Stimulated activated CD4-positive, alpha-beta T cell treated with anti-CD3 and anti-CD28 coated beads, TNF-alpha, amount 100 ng/mL, for 48 hours (primary cell): ENCODE measurements at places on chromosomes 2 and 18.
A peak's percentile ranks its signal among the peaks of the same experiment; 100 is the strongest.

DNA sequence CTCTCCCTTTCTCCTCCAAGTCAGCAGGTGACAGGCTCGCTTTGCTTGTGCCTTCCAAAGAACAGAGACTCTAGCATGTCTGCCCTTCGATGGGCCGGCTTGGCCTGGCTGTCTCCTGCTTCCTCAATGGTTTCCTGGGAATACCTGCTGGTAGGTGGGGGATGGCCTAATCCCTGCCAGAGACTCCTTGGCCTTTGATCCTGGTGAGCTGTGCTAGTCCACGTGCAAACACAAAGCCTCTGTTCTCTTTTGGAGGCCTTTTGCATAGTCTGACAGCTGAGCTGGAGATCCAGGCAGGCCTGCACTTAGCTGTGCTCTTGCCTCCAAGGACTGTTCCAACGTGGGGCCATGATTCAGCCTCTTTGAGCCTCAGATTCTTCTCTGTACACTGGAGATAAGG lies 67.6 kb downstream of the ARL4C start:
- no peak for DNase-seq

GRCh38 chr2:162014751-162015150 lies 59.3 kb downstream of the DPP4 start:
- no peak for DNase-seq

DNA sequence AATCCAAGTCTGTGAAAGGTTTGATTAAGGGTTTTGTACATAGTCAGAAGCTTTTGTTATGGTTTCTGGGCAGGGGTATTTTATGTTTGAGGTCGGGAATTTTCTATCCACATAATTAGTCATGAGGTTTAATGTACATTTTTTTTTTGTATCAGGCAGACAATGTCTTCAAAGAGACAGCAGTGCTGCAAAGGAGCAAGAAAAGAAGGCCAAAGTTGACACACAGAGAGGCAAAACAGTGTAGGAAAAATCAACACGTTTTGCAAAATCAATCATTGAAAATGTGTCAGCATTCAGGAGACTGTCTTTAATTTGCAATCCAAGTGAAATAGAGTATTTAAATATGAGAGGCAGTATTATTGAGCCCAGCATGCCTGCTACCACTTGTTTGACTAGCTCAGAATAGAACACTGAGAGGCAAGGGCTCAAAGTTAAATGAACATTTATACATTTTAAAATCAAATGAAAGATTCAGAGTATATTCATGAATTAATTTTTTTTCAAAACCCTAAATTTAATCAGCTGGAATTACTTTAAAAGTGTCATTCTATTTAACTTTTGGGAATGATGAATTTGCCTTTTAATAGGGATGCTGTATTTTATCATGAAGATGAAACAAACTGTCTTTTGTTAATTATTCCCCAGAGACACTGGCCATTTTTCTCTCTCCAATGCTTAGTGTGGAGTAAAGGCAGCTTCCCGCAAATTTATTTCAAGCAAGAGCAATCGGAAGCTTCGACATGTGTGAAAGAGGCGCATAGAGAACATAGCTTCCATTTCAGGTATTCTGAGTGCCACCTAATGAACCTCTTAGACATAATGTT lies 11.3 kb downstream of the VRK2 start:
- no peak for DNase-seq

GRCh38 chr2:11692966-11693521 lies 23.0 kb upstream of the NTSR2 start:
- peak; percentile 71 for DNase-seq

GRCh38 chr2:104572834-104573233 lies 281.1 kb upstream of the POU3F3 start:
- no peak for DNase-seq

DNA sequence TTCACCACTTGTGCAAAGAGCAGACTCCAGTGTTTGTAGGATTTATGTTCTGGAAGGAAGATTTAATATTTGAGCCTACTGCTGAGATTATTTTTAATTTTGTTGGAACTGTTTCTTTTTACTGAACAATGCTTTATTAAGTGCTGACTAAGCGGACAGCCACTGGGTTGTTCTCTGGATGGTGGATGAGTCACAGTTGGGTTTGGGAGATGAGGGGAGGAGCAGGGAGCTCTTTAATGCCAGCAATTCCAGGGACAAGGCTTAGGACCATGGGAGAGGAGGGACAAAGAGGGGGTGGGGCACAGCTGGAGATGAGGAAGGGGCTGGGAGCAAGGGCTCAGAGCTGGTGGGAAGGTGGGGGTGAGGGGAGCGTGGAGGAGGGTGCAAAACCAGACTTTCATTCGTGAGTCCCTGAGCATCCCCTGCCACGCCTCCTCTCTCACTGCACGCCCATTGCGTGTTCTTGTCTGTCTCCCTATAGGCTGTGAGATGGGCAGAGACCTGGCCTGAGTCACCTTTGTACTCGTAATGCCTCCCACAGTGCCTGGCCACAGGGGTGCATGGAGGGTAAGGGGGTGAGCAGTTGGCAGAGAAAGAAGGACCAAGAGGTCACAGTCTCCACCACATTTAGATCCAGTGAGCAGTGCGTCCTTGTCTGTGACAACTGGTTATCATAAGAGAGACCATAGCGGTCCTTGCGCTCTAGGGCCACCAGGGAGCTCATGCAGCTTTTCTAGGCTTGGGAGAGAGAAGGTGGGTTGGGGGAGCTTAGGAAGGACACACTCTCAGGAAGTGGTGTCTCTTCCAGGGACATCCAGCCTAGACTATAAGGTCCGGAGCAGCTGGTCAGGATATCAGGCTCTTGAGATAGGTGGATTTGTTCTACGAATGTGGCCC lies 18.4 kb downstream of the SLC4A3 start:
- DNase-seq: no peak

DNA sequence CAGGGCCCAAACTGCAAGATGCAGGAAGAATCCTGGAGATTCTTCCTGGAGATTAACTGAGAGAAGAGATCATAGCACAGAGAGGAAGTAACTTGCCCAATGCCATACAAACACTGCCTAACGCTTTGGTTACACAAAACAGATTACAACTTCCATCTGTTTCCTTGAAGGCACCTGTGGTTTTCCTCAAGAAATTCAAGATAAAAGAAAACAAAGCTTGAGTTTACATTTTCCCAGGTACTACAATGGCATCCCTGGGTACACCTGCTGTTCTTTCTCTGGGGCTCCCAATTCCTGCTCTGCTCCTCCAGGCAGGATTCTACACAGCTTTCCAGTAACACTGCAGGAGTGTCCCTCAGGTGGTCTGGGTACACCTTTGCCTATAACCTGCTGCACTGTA lies 781.9 kb upstream of the ID2 start:
- no peak for DNase-seq

DNA sequence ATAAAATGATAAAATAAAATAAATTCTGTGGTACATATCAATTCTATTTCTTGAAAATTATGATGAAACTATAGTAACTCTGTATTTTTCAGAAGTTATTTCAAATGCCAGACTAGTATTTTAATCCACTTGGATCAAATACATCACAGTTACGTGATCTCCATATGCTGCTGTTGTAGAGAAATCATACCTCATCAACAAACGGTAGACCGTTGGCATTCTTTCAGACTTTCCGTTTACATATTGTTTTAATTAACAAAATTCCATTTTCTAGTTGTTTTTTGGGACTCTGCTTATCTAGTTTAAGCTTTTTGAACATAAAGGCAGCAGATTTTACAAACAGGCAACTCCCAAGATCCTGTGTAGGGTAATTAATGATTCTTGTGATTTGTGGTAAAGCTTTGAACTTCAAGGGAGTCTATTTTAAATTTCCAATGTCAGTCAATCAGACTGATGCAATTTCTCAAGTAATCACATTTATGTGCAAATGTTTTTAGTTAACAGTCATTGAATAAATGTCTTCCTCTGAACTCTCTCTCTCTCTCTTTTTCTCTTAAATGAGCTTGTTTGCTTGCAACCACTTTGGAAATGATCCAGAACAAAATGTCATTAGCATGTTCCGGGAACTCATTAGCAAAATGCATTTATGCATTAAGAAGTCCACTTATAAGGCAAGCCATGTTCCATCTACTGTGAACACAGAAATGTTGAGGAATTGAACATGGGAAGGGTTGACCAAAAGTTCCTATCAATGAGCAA lies 31.8 kb downstream of the NYAP2 start:
- no peak for DNase-seq

DNA sequence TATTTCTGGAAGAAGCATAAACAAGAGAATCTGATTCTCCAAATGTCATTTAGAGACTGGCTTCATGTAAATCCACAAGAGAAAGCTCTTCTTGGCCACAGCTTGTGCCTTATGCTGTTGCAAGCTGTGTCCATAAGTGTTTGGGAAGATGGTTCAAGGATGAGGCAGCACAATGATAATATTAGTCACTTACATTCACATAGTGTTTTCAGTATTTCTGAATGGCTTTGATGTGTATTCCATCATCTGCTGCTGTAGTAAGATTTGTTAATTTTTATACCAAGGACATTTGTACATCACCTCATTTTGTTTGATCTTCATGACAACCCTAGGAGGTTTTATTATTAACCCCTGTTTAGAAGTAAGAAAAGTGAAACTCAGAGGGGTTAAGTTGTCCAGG lies 29.9 kb downstream of the CREG2 start:
- no peak for DNase-seq

DNA sequence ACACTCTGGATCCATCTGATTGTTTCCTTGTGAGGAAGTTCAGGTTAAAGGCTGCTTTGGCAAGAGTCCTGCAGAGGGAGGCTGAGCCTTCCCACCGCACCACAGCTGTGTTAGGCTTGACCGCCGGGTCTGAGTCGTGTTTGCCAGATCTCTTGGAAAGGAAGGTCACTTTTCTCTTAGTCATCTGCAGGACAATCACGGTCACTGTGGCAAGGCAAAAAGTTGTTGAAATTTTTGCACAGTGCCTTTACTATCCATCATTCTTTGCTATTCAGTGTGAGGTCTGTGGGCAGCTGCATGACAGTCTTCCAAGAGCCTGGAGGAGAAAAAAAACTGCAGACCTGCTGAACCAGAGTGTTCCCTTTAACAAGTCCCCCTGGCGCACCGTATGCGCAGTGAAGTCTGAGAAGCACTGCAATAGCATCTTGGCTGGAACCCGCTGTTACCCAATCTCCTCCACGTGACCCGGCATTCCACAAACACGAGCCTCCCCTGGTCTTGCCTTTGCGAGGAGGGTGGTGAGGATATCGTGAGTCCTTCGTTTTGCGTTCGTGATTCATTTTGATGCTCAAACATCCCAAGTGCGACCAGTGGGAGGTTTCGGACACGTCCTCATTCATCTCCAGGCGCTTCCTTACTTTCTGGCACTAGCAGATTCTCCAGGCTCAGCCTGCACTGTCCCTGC lies 23.0 kb downstream of the BIN1 start:
- DNase-seq: no peak

- DNase-seq: no peak
Observed at GRCh38 chr18:32302806-32303205, 113.0 kb downstream of the MEP1B start.

DNA sequence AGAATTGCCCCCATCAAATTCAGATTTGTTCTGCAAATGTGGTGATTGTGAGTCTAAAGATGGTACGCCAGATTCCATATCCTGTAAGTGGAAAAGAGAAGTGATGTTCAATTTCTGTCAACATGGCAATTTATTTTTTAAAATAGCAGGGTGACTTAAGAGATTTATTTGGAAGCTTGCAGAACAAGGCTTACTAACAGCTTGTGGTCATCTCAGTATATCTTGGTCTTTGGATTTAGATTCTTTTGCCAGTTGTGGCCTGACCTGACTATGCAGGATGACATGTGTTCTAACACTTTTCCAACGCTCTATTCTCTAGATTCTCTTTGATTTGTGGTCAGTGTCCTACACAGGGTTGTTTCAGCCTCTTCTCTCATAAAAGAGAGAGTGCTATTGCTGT lies 74.4 kb downstream of the MAP3K20 start:
- no peak for DNase-seq

- DNase-seq: no peak
Observed at GRCh38 chr18:316393-316792, 48.5 kb upstream of the THOC1 start.

GRCh38 chr18:420661-421246 lies 79.7 kb downstream of the COLEC12 start:
- DNase-seq: no peak

GRCh38 chr2:148930046-148930775 lies 55.2 kb downstream of the KIF5C start:
- no peak for DNase-seq

DNA sequence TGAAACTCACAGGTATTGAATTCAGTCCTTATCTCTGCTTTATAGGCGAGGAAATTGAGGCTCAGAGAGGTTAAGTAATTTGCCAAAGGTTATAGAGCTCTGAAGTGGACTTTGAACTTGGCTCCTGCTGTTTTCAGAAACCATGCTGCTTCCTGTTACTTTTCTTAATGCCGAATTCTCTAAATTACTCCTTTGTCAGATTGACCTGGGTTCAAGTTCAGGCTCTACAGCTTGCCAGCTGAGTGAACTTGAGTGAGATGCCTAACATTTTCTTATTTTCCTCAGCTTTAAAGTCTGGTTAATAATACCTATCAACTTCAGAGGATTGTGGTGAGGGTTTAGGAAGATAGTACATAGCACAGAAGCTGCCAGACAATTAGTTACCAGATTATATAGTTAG lies 3.4 kb downstream of the ASAP2 start:
- no peak for DNase-seq

- DNase-seq: peak; percentile 3
Observed at GRCh38 chr2:10909050-10909995, 2.4 kb upstream of the KCNF1 start.

DNA sequence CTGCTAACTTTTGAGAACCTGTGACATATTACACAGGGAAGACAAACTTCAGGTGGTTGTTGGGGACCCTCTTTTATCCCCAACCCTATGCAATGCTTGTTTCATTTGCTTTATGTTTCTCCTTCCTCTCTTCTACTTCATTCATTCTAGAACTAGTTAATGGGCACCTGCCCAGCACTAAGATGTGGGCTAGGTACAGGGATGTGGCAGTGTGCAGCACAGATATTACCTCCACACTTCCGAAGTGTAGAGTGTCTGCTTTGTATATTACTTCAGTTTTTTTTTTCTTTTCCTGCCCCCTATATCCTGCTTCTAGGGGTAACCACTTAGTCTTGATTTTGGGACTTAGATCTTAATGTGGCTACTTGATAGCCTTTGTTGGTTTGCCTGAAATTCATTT lies 35.1 kb downstream of the CD28 start:
- no peak for DNase-seq

- DNase-seq: no peak
Observed at GRCh38 chr2:24886691-24887304, 33.2 kb downstream of the ADCY3 start.

DNA sequence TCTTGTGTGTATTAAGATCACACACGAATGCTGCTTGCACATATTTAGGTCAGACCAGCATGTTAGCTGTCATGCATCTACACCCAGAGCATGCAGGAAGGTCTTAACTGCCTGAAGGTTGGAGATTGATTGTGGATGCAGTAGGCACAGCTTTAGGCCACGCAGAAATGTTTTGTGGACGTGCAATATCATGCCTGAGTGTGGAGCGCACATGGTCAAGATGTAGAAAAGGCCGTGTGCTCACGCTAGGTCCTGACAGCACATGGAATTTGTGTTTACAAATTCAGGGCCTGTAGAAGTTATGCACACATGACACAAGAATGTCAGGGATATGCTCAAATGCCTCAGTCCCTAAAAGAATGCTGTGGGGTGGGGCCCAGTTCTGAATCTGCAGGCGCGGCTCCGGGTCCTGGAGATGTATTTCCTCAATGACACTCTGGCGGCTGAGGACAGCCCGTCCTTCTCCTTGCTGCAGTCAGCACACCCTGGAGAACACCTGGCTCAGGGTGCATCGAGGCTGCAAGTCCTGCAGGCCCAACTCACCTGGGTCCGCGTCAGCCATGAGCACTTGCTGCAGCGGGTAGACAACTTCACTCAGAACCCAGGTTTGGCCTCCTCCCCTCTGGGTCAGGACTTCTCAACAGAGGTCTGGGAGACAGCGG lies 27.9 kb downstream of the MARCO start:
- DNase-seq: no peak
